ENCODE measurements at places on chromosomes 11 and 22.

DNA sequence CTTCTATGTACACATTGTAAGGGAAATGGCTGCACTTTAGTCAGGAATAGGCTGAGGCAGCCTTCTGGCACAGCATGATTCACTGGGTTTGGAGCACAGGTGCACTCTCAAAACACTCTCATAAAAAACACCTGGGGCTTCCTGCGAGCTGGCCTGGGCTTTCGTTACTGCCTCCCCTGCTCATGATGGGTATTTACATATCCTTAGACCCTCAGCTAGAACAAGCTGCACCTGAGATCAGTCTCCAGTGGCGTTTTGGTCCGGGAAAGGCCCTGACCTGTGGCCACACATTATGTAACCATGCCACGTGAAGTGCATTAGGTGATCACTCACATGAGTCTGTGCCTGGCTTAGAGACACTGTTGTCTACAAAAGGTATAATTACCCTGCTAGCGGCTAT, 321.7 kb downstream of the TMEM135 start:
- no peak for DNase-seq

- no peak for DNase-seq
Measured at GRCh38 chr11:95255251-95256145, 24.5 kb upstream of the SESN3 start.

DNA sequence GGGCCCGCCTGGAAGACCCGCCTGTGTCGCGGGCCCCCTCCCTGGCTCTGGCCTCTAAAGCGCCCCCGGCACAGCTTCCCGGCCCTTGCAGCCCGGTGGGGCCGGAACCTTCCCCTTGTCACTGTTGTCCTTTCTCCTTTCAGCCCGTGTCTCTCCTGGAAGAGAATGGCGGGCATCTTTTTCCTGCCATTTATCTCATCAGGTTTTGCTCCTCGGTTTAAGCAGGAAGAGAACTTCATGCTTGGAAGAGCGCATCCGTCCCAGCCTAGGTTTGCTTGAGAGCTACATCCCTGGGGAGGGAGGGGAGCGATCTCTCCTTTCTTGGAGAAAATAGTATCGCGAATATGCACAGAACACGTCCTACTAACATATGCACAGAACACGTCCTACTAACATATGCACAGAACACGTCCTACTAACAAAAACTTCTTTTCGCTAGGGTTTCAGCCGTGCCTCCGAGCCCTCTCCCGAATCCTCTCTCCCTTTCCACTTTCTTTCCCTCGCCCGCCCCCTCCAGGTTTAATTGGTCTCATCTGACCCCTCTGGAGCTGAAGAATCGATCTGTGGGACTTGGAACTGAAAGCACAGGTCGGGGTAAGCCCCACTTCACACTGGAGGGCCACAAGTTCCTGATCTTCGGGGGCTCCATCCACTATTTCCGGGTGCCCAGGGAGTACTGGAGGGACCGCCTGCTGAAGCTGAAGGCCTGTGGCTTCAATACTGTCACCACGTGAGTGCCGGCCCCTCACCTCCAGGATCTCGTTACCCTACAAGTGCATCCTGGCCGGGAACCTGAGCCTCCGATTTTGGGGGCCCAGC, 1.2 kb downstream of the GLB1L3 start:
- no peak for DNase-seq

DNA sequence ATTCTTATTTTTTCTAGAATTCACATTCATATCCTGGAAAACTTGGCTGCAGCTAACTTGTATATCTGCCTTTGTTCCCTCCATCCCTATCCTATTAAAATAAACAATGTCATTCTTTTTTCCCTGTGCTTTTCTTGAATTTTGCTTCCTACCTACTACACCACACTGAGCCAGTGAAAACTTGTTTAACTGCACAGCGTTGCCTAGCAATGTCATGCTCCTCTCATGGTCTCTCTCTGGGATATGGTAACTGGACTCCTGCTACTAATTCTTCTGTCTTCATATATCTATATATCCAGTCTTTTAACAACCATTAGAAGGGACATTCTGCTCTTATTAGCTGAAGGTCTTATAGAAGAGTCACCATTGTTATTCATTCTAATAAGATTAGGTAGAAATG, 434.4 kb downstream of the METTL15 start:
- DNase-seq: no peak

- DNase-seq: no peak
Measured at GRCh38 chr11:134741453-134742223, 329.6 kb upstream of the B3GAT1 start.
